ENCODE measurements at places on chromosomes 5 and 9. TPM values are rescaled to one million over a fixed set of nuclear protein-coding genes. Genes with fewer than 3 reads are reported as not detected.

FNIP1 gene
- total RNA-seq: 62.7 TPM

PRRT1B gene
- 0.28 TPM for total RNA-seq

TLR4 gene
- 34.6 TPM for total RNA-seq

OTP gene
- 0.83 TPM for total RNA-seq

IFT74 gene
- 26.4 TPM for total RNA-seq

Data from spinal cord (tissue), 10 donors.